ENCODE measurements at places on chromosomes 5 and 9.

- DNase-seq, result no peak
Measured at GRCh38 chr9:86405086-86405491, 50.9 kb upstream of the TUT7 start.

GRCh38 chr5:113264046-113264445, 170.7 kb downstream of the TSSK1B start:
- DNase-seq, result no peak

DNA sequence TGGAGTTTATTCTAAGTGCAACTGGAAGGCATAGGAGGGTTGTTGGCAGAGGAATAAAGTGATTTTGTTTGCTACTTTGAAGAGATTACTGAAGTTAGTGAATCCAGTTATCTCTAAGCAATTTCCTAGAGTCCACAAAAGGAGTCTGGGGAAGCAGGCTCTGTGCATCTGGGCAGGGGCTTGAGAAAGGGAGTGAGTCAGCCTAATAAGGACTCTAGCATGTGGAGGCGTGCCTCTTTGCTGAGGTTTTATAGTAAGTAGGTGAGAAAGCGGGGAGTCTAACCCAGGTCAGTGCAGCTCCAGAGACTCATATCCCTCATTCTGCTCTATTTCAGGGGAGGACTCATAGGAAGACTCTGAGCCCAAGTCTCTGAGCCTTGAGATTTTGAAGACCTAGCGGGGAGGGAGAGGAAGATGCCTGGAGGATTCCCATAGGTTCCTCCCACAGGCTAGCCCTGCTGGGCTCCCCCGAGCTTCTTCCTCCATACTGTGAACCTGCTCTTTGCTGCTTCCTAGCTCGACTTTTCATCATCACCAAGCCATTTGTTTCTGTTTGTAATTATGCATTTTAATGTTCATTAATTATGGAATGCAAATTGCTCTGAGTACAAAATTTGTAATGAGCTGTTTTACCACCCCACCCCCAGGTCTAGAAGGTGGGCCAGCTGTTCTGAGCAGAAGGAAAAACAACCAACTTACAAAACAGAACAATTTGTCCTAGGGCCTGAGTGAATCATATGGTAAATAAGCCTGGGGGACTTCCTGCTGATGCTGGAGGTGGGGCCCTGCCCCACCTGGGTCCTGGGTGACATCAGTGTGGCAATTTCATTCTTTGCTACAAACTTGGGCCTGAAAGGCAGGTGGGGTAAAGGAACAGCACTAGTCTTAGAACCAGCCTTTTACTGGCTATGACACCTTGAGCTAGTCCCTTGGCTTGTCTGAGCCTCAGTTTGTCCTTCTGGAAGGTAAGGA, 150.2 kb downstream of the TRIM32 start:
- no peak for DNase-seq

GRCh38 chr5:38883842-38884241, 38.0 kb downstream of the OSMR start:
- DNase-seq, result no peak
